Astrocyte (in vitro differentiated cells and primary cell): ENCODE measurements at places on chromosomes 6 and 20. TPM values are rescaled to one million over a fixed set of nuclear protein-coding genes. Genes with fewer than 3 reads are reported as not detected.

Gene AVP
- not detected in 2 replicates for total RNA-seq

Gene GSTA2
- total RNA-seq, result not detected in 2 replicates

Gene ASIP
- not detected in 2 replicates for total RNA-seq

Gene SLC22A3
- 0.57 and 0.89 TPM in 2 replicates for total RNA-seq

Gene MTCH1
- total RNA-seq, result 286 and 311 TPM in 2 replicates

Gene KIF25
- not detected in 2 replicates for total RNA-seq

Gene GDAP1L1
- total RNA-seq, result 0.64 and 0.77 TPM in 2 replicates

Gene RSPH4A
- 0.48 and 0.72 TPM in 2 replicates for total RNA-seq

Gene MYCT1
- 0.61 and 1.0 TPM in 2 replicates for total RNA-seq

Gene FNDC11
- total RNA-seq, result 0.19 and 0.20 TPM in 2 replicates

Gene TNXB
- 1.8 and 2.3 TPM in 2 replicates for total RNA-seq

Gene GJA10
- total RNA-seq, result not detected in 2 replicates

Gene MEP1A
- total RNA-seq, result not detected in 2 replicates

Gene NKAPL
- not detected in 2 replicates for total RNA-seq

Gene SLC22A1
- total RNA-seq, result 2.1 and 3.2 TPM in 2 replicates

Gene SMLR1
- not detected in 2 replicates for total RNA-seq

Gene CLPSL1
- total RNA-seq, result not detected in 2 replicates

Gene RCAN2
- total RNA-seq, result 9.9 and 10.6 TPM in 2 replicates

Gene CSTF1
- total RNA-seq, result 28.5 and 30.3 TPM in 2 replicates

Gene WDR27
- 28.7 and 31.2 TPM in 2 replicates for total RNA-seq

Gene CD83
- 1.6 and 1.8 TPM in 2 replicates for total RNA-seq

Gene PNLDC1
- total RNA-seq, result 0.11 TPM in 1 of 2 replicates, not detected in the other

Gene AURKA
- 10.4 and 14.8 TPM in 2 replicates for total RNA-seq

Gene AKIRIN2
- total RNA-seq, result 65.4 and 66.8 TPM in 2 replicates

Gene ZSCAN16
- 1.9 and 2.5 TPM in 2 replicates for total RNA-seq

Gene KCNQ2
- total RNA-seq, result 11.5 and 11.9 TPM in 2 replicates

Gene OOEP
- total RNA-seq, result not detected in 2 replicates

Gene MAN1A1
- 11.7 and 13.2 TPM in 2 replicates for total RNA-seq

Gene ARFGEF3
- total RNA-seq, result 1.5 and 1.9 TPM in 2 replicates

Gene LHFPL5
- not detected in 2 replicates for total RNA-seq

Gene IMPG1
- not detected in 2 replicates for total RNA-seq

Gene FABP7
- total RNA-seq, result 0.43 and 1.1 TPM in 2 replicates

Gene SLC23A2
- 19.2 and 20.8 TPM in 2 replicates for total RNA-seq

Gene ADISSP
- 35.7 and 43.2 TPM in 2 replicates for total RNA-seq

Gene C20orf202
- total RNA-seq, result not detected in 2 replicates

Gene PSORS1C2
- not detected in 2 replicates for total RNA-seq

Gene DPPA5
- not detected in 2 replicates for total RNA-seq

Gene UST
- total RNA-seq, result 15.3 and 18.0 TPM in 2 replicates

Gene TEAD3
- total RNA-seq, result 73.3 and 75.5 TPM in 2 replicates

Gene TP53TG5
- not detected in 2 replicates for total RNA-seq

Gene MYH7B
- total RNA-seq, result 0.05 and 0.11 TPM in 2 replicates

Gene ANKRD66
- total RNA-seq, result not detected in 2 replicates

Gene TCP1
- total RNA-seq, result 238 and 256 TPM in 2 replicates

Gene FAM209B
- 0.60 TPM in 1 of 2 replicates, not detected in the other for total RNA-seq

Gene ZNF165
- 0.48 and 0.75 TPM in 2 replicates for total RNA-seq

Gene ATG5
- total RNA-seq, result 37.8 and 39.3 TPM in 2 replicates

Gene WFDC10B
- not detected in 2 replicates for total RNA-seq

Gene NDUFAF5
- total RNA-seq, result 27.3 and 31.6 TPM in 2 replicates

Gene DEF6
- 2.2 and 3.3 TPM in 2 replicates for total RNA-seq
